ENCODE measurements at places on chromosomes 7 and 10.

GRCh38 chr10:104209575-104210198, 22.5 kb downstream of the CFAP43 start:
- DNase-seq = peak; percentile 45

DNA sequence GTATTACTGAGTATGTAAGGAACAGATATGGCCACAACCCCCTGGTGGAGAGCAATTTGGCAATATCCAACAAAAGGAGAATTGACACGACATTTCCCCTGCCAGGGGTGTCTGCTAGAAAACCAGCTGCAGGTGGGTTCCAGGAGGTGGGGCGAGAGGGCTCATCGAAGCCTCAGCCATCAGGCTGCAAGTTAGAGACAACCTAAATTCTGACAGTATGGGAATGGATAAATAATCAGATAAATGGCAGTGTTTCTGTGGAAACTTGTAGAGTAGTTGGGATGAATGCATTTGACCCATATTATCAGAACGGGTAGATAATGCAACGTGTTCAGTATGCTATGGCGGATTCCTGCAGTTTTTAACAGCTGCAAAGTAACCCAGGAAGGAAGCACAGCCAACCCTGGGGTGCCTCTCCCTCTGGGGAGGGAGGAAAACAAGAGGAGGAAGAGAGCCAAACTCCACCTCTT, 3.5 kb downstream of the TMEM273 start:
- no peak for DNase-seq

DNA sequence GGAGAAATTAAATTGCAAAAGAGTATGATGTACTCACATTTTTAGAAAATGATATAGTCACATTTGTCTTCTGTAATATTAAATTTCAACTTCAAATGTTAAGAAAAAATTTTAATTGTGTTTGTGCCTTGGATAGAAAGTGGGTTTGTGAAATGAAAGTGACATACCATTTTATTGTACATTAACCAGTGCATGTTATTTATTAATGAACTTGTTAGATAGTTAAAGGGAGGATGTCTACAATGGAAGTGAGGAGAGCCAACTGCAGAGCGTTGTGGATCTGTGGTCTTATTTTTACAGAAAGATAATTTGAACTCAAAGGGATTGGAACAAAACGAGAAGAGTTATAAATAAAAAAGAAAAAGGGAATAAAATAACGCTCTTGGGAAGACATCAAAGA, 291.7 kb downstream of the ARL4A start:
- no peak for DNase-seq

- peak; percentile 77 for DNase-seq
Observed at GRCh38 chr7:3154881-3155494, 111.3 kb upstream of the CARD11 start.

DNA sequence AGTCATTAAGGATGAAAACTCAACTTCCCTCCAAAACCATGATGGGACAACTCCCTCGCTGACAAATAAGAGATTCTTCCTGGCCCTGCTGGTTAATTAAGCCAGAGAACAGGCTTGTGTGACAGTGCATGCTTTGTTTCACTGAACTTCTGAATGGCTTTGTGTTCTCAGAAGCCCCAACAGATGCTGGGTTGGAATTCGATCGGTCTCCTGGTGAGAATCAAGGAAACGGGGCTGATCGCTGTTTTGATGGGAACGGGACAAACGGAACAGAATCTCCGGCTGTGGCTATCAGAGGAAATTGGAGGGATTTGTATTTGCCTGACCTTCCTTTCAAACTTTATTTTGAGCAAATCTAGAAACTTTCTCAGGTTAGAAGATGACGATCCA, 145.0 kb downstream of the RNF216 start:
- no peak for DNase-seq

- DNase-seq = no peak
Observed at GRCh38 chr10:78199759-78200158, 166.1 kb downstream of the RPS24 start.

GRCh38 chr7:77382532-77382931, 33.6 kb downstream of the GSAP start:
- DNase-seq = no peak

DNA sequence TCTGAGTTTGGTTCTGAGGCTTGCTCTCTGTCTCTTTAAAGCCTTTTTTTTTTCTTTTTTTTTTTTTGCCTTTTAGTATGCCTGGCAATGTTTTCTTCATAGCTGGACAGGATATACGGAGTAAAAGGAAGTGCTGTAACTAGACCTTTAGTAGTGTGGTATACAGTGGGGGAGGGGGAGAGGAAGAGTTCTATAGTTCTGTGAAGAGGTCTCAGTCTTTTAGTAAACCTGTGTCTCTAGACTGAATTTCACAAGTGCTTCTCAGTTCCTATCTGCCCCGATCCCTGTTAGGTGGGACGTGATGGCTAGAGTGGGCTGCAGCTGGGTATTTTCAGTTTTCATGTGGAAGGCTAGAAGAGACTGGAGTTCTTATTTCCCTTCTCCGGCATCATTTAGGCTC, 3.1 kb upstream of the ABCC2 start:
- DNase-seq = peak; percentile 18

DNA sequence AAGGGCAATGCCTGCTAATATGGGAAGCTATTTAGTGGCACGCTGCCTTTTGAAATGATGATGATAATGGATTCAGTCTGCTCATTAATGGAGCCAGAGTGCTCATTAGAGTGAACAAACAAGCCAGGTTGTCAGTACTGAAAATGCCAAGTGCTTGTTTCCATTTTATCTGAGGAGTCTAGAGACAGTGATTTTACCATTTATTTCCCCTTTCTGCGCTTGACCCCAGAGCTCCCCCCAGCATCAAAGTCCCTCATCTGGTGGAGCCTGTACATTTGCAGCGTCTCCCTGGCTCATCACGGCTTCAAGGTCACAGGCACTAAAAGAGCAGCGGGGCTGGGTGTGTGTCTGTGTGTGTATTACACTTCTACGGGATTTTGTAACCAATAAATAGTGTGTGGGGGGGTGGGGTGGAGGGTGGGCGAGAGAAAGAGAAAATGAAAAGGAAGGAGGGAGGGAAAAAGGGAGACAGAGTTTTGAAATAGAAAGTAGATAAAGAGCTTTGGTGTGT, 553.8 kb downstream of the TFEC start:
- no peak for DNase-seq

GRCh38 chr10:71802235-71802634, 28.9 kb upstream of the VSIR start:
- no peak for DNase-seq

DNA sequence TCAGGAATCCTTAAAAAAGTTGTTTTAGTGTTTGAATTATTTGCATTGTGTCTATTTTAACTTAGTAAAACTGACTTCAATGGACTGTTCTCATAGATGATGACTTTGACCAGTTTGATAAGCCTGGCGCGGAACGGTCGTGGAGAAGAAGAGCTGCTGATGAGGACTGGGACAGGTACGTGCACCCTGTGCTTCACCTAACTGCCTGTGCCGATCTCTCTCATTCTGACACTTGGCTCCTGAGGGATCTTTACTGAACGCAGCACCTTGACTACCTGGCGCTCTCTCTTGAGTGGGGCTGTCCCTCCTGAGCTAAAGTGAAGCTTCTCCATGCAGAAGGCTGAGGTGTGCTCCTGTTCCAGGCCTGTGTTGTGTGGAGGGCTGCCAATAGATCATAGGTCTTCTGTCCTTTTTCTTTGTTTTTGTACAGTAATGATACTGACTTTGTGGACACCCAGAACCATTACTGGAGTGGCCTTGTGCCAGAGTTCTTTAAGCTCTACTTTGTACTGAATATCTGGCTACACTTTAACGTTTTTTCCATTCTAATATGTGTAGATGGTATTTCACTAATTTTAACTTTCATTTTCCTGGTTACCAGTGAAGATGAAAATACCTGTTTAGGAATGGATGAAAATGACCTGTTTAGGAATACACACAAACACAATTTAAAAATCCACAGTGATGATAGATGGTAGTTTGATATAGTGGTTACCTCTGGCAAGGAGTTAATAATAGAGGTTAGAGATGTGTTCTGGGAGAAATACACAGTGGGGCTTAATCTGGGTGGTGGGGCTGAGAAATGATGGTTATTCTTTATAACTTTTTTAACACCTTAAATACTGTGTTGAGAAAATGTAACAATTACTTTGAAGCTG, 20.9 kb downstream of the RBM33 start:
- no peak for DNase-seq

DNA sequence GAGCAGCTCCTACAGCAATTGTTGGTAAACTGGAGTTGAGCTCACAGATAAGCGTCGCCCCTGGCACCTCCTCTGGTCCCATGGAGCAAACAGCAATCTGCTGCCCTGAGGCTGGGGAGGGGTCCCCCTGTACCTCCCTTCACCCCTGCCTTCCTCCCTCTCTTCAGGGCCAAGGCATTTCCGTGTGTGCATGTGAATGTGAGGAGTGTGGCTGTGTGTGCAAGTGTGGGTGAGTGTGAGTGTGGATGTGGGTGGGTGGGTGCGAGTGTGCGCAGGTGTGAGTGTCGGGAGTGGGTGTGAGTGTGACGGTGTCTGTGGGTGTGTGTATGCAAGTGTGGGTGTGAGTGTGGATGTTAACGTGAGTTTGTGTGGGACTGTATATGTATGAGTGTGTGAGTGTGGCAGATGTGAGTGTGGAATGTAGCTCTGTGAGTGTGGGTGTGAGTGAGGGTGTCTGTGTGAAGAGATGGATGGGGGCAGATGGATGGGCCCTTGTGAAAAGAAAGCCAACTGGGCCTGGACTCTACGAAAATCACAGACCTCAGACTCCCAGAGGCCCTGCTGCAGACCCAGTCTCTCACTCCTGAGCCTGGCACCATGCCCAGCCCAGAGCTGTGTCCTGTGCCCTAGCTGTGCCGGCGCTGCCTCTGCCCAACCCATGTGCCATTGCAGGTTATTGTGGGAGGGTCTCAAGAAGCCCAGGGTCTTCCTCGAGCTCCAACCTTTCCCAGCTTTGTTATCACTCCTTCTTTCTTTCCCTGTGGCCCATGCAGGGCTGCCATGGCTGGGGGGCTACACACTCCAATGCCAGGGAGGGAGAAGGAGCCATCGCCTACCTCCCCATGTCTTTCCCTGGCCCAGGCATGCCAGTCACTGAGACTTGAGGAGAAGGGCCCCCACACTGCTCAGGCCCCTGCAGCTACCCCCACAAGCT, 73.9 kb downstream of the GRID1 start:
- DNase-seq = no peak

DNA sequence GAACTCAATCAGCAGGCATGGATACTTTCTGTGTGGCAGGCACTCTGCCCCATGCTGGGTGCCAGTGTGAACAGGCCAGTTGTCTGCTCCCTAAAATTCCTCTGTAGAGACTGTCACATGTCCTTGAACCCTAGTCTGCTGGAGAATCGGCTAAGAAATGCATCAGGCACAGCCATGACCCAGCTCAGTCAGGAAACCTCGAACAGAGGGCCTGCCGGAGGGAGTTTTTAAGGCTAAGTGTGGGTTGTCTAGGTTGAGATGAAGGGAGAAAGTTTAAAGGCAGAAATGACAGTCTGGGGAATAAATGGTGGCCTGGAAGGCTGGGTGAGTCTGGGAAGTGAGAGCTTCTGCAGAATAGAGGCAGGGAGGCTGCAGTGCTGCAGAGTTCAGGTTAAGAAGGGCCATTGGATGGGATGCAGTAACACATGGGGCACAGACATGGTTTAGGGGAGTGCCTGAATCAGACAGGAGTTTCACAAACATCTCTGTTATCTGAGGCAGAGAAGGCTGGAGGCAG, 45.3 kb downstream of the WDFY4 start:
- DNase-seq = no peak
